Fibroblast of the aortic adventitia (primary cell): ENCODE measurements at places on chromosomes 1 and 21.

- DNase-seq = no peak
Measured at GRCh38 chr1:243293941-243294722, 38.3 kb downstream of the SDCCAG8 start.

GRCh38 chr21:39850333-39850732 lies 16.9 kb upstream of the PCP4 start:
- DNase-seq = no peak

DNA sequence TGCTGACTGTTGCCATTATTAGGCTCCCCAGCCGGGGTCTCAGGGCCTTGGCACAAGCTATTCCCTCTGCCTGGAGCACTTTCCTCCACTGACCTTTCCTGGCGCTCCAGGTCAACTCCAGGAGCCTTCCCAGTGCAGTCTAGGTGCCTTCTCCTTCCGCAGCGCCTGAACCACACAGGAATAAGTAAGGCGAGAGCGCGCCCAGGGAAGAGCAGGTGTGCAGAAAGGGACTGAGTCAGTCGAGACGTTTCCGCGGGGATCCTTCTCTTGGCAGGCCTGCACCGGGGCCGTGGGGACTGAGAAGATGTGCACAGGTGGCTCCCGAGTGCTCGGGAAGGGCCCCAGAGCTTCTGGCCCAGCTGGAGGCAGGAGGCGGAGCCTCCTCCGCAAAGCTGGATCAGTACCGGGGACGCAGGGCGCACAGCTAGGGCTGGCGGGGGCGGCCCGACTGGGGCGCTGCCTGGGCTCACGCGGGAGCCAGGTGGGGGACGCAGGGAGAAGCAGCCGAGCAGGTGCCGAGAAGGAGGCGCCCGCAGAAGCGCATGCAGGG lies 765 bp upstream of the BMP8A start:
- DNase-seq = no peak

DNA sequence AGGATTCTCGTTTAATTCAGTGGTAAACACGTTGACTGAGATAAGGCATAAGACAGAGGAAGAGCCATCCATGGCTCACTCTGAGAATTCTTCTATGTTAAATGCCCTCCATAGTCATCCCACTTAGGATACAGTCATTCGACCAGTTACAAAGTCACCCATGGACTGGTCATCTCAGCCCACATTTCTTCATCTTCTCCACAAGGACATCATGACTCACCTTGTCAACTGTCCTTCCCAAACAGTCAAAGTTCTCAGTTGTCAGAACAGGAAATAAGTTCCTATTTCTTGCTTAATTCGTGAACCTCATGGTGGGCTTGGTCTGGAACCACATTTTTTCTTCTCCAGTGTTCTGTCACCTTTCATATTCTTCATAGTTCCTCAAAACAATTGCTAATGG lies 133.2 kb downstream of the TGFB2 start:
- no peak for DNase-seq

GRCh38 chr1:9482403-9482802 lies 56.9 kb upstream of the SLC25A33 start:
- no peak for DNase-seq

- no peak for DNase-seq
Measured at GRCh38 chr1:10914056-10914455, 98.4 kb upstream of the TARDBP start.

DNA sequence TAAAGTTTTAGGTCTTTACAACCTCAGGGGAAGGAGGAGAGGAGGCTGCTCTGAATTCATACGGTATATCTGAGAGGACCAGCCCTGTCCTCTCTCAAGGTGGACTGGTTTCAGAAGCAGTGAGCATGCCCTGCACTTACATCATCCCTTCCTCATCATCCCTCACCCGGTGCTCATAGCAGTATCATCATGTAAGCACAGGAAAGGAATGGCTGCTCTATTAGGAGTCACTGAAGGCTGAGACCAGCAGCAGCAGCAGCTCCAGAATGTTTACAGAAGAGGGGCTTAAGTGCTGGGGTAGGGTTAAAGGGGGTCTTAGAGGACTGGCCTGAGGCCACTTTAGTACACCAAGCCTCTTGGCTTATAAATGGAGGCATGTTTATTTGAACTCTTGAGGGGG lies 185.9 kb downstream of the AK5 start:
- no peak for DNase-seq

DNA sequence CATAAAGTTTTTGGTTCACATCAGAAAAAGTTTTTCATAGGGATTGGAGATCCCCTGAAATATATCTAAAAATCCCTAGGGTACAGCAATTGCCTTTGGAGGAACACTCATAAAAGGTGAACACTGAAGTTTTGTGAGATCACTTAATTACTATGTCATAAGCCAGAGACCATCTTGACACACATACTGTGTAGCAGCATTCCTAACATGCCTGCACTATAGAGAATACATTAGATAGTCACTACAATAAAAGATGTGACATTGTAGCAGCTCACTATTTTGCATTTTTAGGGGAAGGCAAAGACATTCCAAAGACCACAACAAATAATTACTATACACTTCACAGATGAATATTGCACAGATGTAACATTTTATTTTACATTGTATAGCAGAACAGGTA lies 779.9 kb downstream of the KCNT2 start:
- DNase-seq = no peak

DNA sequence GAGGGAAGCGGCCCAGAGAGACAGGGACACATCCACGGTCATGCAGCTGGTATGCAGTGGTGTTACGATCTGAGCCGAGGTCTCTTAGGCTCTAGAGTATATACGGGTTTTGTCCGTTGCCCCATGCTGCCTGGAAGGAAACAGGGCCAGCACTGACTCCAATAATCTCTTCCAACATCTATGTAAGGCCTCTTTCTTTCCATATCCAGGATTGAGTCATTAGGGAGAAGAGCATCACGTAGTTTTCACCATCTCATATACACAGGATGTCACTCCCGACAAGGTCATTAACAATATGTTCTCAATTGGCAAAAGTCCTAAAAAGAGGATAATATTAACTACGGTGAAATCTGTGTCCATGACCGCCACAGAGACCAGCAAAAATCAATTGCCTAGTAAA lies 4.4 kb downstream of the C8B start:
- no peak for DNase-seq

DNA sequence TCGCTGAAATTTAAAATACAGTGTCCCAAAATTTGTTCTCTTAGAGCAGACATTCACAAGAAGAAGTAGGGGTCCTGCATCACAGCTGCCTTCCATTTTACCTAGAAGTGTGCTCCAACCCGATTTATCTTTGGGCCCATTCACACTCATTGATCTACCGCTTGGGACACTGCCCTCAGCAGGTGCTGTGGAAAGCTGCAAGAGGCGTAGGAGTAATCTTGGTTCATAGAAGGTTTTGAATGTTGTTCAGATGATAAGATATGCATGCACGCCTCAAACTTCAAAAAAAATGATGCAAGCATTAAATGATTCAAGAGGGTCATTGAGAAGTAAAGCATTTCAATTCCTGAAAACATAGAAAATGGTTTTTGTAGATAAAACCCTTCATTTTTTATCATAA lies 18.6 kb upstream of the C1orf105 start:
- DNase-seq = peak; percentile 31

- no peak for DNase-seq
Measured at GRCh38 chr1:162168261-162168660, 98.8 kb downstream of the NOS1AP start.

GRCh38 chr1:69645477-69645876 lies 77.8 kb downstream of the LRRC7 start:
- DNase-seq = no peak

DNA sequence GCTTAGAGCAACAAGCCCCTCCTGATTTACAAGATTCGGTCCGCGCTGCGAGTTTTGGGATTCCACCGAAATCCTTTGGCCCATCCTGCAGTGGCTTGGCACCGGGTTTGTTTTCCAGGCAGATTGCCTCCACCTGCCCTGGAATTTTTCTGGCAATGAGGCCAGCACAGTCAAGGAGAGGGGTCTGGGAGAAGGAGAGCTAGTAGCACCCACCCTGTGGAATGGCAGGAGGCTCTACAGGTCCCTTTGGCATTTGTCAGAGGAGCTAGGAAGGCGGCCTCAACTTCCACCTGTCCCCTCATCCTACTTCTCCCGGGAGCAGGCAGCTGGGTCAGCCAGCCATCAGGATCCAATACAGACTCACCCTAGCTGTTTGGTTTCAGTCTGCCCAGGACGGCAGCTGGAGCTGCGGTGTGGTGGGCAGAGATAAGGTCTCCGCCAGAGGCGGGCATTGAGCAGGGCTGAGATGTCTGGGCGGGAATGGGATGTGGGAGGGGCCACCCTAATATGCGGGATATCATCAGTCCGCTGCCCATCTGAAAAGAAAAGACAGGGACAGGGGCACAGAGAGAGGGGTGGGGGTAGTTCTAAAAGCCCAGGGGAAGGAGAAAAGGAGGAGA lies 37.8 kb upstream of the PRELP start:
- no peak for DNase-seq

GRCh38 chr1:219837274-219837993 lies 90.9 kb downstream of the SLC30A10 start:
- DNase-seq = peak; percentile 81

DNA sequence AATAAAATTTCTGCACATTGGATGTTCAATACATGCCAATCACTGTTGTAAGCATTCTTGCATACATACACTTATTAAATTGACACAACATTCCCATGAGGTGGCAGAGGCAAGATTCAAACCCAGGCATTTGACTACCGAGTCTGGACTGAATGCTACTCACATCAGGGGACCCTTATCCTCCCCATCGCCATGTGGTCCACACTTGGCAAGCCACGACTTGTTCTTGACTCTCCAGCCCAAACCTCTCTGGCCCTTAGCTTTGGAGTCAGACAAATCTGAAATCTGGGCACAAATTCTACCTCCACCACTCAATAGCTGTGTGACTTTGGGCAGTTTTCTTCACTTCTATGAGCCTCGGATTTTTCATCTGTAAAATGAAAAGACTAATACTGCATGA lies 57.1 kb downstream of the NMNAT2 start:
- no peak for DNase-seq

DNA sequence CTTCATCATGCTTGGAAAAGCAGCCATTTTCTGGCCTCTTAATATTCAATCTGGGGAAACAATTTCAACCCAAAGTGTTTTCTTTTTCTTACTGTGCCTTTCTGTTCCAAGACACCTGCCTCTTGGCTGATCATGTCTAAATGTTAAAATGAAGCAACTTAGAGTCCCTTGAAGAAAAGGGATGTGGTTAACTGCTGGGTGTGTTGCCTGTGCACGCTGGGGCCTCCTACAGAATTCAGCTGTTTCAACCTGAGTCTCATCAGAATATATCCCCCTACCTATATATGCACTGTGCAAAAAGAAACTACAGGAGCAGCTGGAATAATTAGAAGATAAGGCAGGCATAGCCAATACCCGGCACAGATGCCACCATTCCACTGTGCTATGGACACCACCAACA lies 222.0 kb downstream of the OMA1 start:
- no peak for DNase-seq

GRCh38 chr1:20137055-20137454 lies 2.1 kb upstream of the PLA2G2F start:
- DNase-seq = no peak

GRCh38 chr1:95021805-95022643 lies 50.7 kb downstream of the ALG14 start:
- DNase-seq = peak; percentile 54

DNA sequence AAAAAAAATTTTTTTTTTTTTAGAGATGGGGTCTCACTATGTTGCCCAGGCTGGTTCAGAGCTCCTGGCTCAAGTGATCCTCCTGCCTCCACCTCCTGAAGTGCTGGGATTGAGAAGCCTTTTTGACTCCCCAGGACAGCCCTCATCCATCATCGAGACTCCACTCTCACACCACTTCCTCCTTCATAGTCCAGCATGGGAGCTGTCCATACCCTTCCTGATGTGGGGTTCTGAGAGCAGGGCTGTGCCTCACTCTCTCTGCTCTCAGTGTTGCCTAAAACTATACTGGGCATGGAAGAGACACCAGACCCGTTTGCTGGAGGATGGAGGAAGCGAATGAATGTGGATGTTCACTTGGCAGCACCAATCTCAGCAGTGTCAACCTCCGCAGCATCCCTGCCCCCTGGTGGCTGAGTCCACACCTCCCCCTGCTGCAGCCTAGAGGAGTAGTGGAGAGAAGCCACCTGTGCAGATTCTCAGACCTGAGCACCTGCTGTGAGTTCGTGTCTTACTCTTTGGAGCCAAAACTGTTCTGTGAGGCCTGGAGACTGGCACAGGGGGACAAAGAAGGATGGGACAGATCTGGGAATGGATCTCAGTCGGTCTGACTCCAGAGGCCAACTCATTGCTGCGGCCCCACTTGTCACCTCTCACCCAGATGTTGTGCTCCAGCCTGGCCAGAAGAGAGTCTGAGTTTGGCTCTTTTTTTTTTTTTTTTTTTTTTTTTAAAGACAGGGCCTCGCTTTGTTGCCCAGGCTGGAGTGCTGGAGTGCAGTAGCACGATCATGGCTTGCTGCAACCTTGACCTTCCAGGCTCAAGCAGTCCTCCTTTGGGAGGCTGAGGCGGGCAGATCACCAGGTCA lies 17.7 kb downstream of the TINAGL1 start:
- DNase-seq = peak; percentile 52

- DNase-seq = no peak
Measured at GRCh38 chr1:248739572-248740205, 15.9 kb downstream of the LYPD8 start.

DNA sequence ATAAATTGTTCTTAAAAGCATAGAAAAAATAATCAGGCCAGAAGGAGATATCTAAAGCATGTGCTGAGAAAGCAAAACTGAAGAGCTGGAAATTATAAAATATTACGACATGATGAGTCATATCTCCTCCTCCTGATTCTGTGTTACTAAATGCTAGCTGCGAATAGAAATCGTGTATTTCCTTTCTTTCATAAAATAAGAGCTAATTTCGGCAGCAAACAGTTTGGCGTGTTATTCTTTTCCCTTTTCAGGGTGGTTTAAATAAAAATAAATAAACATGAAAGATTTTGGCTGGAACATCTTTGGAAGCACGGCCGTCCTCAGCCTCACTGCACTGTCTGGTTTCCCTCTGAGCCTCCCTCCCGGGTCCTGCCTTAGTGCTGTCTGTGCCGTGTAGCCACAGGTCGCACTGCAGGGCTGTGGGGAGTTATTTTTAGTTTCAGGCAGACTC lies 56.0 kb downstream of the ADARB1 start:
- peak; percentile 83 for DNase-seq

DNA sequence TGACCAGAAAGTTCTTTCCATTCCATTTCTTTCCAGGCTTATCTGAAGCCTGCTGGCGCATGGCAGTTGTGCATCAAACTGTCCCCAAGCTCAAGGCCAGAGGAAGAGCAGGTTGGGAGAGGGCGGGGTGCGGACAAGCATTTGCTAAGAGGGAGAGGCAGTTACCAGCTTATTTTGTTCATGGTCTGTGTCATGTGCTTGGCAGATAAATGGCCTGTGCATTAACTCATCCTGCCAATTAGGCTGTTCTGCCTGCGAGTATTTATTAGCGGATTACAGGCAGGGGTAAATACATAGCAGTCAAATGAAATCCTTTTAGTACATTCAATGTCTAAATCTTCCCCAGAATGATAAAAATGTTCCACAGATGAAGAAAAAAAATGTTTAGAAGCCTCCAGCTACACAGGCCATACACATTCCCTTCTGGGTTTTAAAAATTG lies 48.9 kb upstream of the B3GALNT2 start:
- no peak for DNase-seq

DNA sequence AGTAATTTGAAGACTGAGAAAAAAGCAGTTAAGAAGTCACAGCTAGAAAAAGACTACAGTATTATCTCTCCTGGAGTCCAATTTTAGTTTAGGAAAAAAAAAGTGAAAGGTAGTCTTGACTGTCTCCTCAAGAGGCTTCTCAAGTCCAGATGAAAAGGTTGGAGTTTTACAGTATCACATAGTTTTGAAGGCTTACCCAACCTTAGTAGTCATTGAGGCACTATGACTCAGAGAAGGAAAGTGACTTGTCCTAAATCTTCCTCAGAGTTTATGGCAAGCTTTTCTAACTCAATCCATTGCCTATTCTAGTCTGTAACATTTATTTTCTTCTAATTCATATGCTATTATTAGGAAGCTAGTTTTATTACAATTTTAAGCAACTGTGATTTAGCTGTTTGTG lies 174.9 kb downstream of the DPYD start:
- DNase-seq = peak; percentile 32
